ENCODE measurements at places on chromosomes 12 and 14. TPM values are rescaled to one million over a fixed set of nuclear protein-coding genes. Genes with fewer than 3 reads are reported as not detected.

The SLC5A8 gene
- total RNA-seq, result not detected

The FGF6 gene
- total RNA-seq, result not detected

The ZNF605 gene
- total RNA-seq, result 13.4 TPM

The FOXG1 gene
- 0.07 TPM for total RNA-seq

The DDX11 gene
- 28.2 TPM for total RNA-seq

The CSAD gene
- total RNA-seq, result 6.0 TPM

The HVCN1 gene
- total RNA-seq, result 4.7 TPM

The FAM222A gene
- total RNA-seq, result 0.93 TPM

The IAPP gene
- not detected for total RNA-seq

Measured in thoracic aorta endothelial cell (primary cell).